CD14-positive monocyte (primary cell): ENCODE measurements at places on chromosomes 3 and 15.

GRCh38 chr3:185084901-185085300 lies 68.0 kb downstream of the C3orf70 start:
- no peak overlapping the region for H3K4me3 ChIP-seq
- H3K36me3 ChIP-seq, result no peaks in the 10 kb centered on the region
- no peaks in the 10 kb centered on the region for H3K27me3 ChIP-seq
- H3K4me1 ChIP-seq, result no peaks in the 10 kb centered on the region

GRCh38 chr15:53506370-53506769 lies 253.1 kb downstream of the WDR72 start:
- no peaks in the 10 kb centered on the region for H3K36me3 ChIP-seq
- no peak overlapping the region for H3K27ac ChIP-seq
- H3K4me1 ChIP-seq, result no peaks in the 10 kb centered on the region
- no peak for DNase-seq

DNA sequence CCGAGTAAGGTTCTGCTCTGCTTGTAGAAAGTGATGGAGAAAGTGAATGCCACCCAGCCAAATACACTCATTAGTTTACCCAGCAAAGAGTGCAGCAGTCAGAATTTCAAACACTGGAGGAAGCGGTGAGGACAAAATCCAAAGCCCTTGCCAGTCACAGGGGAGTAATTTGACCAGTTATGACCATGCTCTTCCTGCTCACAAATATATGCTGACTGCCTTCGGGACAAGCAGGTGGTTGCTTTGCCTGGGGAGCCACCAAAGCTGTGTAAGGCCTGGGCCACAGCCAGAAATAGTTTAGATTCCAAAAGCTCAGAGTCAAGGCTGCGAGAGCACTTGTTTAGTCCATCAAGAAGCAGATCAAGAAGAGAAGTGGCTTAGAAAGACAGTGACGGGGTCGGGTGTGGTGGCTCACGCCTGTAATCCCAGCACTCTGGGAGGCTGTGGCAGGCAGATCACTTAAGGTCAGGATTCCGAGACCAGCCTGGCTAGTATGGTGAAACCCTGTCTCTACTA lies 51.0 kb upstream of the ATP13A3 start:
- H3K4me1 ChIP-seq, result peaks cover 14% of the 10 kb centered on the region
- H3K4me3 ChIP-seq, result no peak overlapping the region
- no peaks in the 10 kb centered on the region for H3K36me3 ChIP-seq

DNA sequence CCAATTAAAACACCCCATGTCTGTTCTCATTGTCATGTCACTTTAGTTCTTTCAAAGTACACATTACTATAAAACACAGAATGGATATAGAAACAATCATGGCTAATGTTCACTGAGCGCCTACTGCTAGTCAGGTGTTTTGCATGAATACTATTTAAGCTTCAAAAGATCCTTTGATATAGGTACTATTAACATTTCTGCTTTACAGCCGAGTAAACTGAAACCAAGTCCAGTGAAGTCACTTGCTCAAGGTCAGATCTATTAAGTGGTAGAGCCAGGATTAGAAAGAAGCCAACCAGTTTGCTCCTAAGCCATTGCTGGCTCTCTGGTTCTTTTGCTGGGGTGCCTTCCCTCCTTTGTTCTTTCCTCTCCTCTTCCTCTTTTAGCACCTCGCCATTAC lies 32.4 kb upstream of the NMNAT3 start:
- H3K27ac ChIP-seq, result no peak overlapping the region
- no peak overlapping the region for H3K4me3 ChIP-seq
- no peaks in the 10 kb centered on the region for H3K27me3 ChIP-seq
- H3K36me3 ChIP-seq, result no peaks in the 10 kb centered on the region

DNA sequence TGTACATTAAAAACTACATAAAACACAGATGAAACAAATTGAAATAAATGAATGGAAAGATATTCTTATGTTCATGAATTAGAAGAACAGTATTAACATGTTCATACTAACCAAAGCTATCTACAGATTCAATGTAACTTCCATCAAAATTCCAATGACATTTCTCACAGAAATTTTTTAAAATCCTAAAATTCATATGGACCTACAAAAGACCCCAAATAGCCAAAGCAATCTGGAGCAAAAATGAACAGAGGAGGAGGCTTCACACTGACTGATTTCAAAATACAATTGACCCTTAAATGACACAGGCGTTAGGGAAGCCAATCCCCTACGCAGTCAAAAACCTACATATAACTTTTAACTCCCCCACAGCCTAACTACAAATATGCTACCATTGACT lies 39.4 kb downstream of the KPNA1 start:
- H3K36me3 ChIP-seq, result no peaks in the 10 kb centered on the region
- H3K27ac ChIP-seq, result peak overlapping the region; percentile 43
- no peak for DNase-seq

DNA sequence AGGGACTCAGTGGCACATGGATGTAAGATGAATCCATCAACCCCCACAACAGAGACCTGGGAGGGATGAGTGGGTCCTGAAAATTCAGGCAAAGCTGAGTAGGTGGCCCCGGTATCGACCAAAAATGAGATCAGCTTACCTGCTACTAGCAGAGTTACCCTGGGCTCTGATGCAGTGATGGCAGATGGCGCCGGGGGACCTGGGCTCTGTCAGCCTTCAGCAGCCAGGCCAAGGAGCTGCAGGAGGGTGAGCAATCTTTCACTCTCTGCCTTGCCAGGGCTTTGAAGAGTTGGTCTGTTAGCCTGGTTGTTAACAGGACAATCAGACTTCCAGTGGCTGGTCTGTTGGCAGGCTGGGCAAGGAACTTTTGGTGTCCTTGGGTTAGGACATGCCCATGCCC lies 1054.8 kb downstream of the SI start:
- no peaks in the 10 kb centered on the region for H3K27me3 ChIP-seq
- no peak overlapping the region for H3K27ac ChIP-seq
- H3K4me3 ChIP-seq, result no peak overlapping the region
- DNase-seq, result no peak
- no peaks in the 10 kb centered on the region for H3K36me3 ChIP-seq
- H3K4me1 ChIP-seq, result no peaks in the 10 kb centered on the region

GRCh38 chr3:97389936-97390335 lies 374.6 kb upstream of the ARL6 start:
- no peaks in the 10 kb centered on the region for H3K27me3 ChIP-seq
- H3K27ac ChIP-seq, result no peak overlapping the region
- H3K36me3 ChIP-seq, result no peaks in the 10 kb centered on the region
- H3K4me1 ChIP-seq, result no peaks in the 10 kb centered on the region
- no peak for DNase-seq
- H3K4me3 ChIP-seq, result no peak overlapping the region

GRCh38 chr3:2536575-2536974 lies 437.9 kb downstream of the CNTN4 start:
- no peak overlapping the region for H3K4me3 ChIP-seq
- H3K36me3 ChIP-seq, result no peaks in the 10 kb centered on the region
- H3K27ac ChIP-seq, result no peak overlapping the region

- no peak overlapping the region for H3K27ac ChIP-seq
- H3K4me3 ChIP-seq, result no peak overlapping the region
- no peak for DNase-seq
- H3K4me1 ChIP-seq, result no peaks in the 10 kb centered on the region
Observed at GRCh38 chr15:101349047-101349951, 54.3 kb upstream of the SNRPA1 start.

DNA sequence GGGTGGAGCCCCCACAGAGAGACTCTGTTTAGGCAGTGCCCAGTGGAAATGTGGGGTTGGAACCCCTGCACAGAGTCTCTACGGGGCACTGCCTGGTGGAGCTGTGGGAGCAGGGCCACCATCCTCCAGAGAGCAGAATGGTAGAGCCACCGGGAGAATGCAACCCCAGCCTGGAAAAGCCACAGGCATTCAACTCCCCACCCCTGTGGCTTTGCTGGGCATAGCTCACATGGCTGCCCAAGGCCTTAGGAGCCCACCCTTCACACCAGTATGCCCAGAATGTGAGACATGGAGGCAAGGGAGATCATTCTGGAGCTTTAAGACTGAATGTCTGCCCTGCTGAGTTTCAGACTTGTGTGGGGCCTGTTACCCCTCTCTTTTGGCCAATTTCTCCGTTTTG lies 19.0 kb upstream of the CHCHD6 start:
- H3K4me1 ChIP-seq, result no peaks in the 10 kb centered on the region
- DNase-seq, result no peak
- H3K27ac ChIP-seq, result no peak overlapping the region
- no peak overlapping the region for H3K4me3 ChIP-seq
- H3K27me3 ChIP-seq, result peaks cover 2% of the 10 kb centered on the region

DNA sequence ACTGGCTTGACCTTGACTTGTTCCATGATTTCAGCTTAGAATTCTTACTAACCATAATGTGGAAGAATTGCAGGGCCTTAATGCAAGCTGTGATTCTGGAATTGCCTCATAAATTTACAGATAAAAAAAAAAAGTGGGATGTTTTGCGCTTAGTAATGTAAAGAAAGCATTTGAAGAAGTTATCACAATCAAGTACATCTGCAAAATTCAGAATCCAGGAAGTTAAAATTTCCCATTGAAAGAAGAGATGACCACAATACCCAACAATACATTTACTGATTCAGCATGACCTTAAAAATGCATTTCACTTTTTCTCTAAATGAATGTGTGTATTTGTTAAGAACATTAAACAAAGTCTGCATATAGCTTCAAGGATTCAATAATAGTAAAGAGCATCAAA lies 65.1 kb upstream of the CCNL1 start:
- peaks cover 2% of the 10 kb centered on the region for H3K27me3 ChIP-seq
- H3K27ac ChIP-seq, result no peak overlapping the region
- DNase-seq, result peak; percentile 23

- H3K36me3 ChIP-seq, result no peaks in the 10 kb centered on the region
- DNase-seq, result no peak
- no peak overlapping the region for H3K27ac ChIP-seq
- H3K4me3 ChIP-seq, result no peak overlapping the region
- H3K27me3 ChIP-seq, result no peaks in the 10 kb centered on the region
Observed at GRCh38 chr3:119184796-119185570, 11.6 kb downstream of the UPK1B start.

GRCh38 chr3:126208182-126208581 lies 27.8 kb upstream of the ALDH1L1 start:
- no peaks in the 10 kb centered on the region for H3K36me3 ChIP-seq
- H3K4me3 ChIP-seq, result no peak overlapping the region
- peaks cover 2% of the 10 kb centered on the region for H3K4me1 ChIP-seq
- peaks cover 12% of the 10 kb centered on the region for H3K27me3 ChIP-seq
- H3K27ac ChIP-seq, result no peak overlapping the region

- no peaks in the 10 kb centered on the region for H3K27me3 ChIP-seq
- no peaks in the 10 kb centered on the region for H3K4me1 ChIP-seq
- no peaks in the 10 kb centered on the region for H3K36me3 ChIP-seq
Observed at GRCh38 chr3:106004137-106004681, 135.4 kb upstream of the CBLB start.

GRCh38 chr3:126521122-126521891 lies 2.6 kb upstream of the CHST13 start:
- H3K27me3 ChIP-seq, result no peaks in the 10 kb centered on the region
- no peak overlapping the region for H3K4me3 ChIP-seq
- DNase-seq, result no peak
- no peak overlapping the region for H3K27ac ChIP-seq
- H3K36me3 ChIP-seq, result no peaks in the 10 kb centered on the region

DNA sequence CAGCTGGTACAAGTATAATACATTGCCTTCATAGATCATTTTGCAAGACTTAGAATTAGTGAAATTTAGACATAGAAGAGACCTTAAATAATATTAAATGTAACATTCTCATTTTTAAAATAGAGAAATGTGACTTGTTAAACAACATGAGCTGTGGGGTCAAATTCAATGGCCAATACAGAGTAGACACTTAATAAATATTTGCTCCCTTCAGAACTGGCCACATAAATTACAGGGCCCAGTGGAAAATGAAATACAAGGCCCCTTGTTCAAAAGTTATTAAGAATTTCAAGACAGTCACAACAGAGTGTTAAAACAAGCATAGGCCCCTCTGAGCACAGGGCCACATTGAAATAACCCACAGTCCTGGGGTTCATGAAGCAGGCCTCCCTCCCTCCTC lies 58.1 kb upstream of the PHLDB2 start:
- H3K4me3 ChIP-seq, result no peak overlapping the region
- no peaks in the 10 kb centered on the region for H3K4me1 ChIP-seq
- DNase-seq, result no peak
- no peaks in the 10 kb centered on the region for H3K27me3 ChIP-seq

DNA sequence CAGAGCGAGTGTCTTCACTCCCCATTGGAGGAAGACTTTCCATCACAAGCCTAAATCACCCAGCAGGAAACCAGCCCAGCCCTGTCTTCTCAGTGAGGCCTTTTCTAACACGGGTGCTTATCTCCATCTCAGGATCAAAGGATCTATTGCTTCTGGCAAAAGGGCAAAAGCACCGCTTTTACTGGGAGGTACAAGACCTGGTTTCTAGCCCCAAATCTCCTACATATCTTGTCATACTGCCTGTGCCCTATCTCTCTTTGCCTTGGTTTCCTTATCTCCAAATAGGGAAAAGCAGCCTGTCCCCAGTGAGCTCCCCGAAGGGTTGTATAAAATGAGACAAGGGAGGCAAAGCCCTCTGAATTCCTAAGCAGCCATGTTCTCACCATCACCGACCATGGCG lies 5.2 kb downstream of the GLB1 start:
- H3K27ac ChIP-seq, result no peak overlapping the region
- peaks cover 28% of the 10 kb centered on the region for H3K4me1 ChIP-seq
- DNase-seq, result no peak
- no peak overlapping the region for H3K4me3 ChIP-seq
- H3K36me3 ChIP-seq, result peaks cover 48% of the 10 kb centered on the region
- no peaks in the 10 kb centered on the region for H3K27me3 ChIP-seq

DNA sequence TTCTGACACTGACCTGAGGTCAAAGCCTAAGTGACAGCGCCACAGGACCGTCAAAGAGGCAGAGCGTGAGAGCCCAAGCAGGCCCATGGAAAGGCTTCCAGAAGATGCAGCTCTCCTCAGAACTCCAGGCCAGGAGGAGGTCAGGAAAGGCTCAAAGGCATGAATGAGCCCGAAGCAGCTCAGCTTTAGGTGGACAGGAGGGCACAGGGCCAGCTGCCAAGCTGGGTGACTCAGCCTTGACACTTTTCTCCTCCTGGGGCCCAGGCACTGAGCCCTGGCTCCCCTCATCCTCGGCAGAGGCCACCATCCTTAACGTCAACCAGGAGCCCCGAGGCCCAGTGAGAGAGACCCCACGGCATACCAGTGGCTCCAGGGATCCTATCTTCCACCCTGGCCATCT lies 62.9 kb downstream of the ADCY5 start:
- no peaks in the 10 kb centered on the region for H3K4me1 ChIP-seq
- DNase-seq, result no peak
- no peaks in the 10 kb centered on the region for H3K27me3 ChIP-seq
- no peak overlapping the region for H3K27ac ChIP-seq

DNA sequence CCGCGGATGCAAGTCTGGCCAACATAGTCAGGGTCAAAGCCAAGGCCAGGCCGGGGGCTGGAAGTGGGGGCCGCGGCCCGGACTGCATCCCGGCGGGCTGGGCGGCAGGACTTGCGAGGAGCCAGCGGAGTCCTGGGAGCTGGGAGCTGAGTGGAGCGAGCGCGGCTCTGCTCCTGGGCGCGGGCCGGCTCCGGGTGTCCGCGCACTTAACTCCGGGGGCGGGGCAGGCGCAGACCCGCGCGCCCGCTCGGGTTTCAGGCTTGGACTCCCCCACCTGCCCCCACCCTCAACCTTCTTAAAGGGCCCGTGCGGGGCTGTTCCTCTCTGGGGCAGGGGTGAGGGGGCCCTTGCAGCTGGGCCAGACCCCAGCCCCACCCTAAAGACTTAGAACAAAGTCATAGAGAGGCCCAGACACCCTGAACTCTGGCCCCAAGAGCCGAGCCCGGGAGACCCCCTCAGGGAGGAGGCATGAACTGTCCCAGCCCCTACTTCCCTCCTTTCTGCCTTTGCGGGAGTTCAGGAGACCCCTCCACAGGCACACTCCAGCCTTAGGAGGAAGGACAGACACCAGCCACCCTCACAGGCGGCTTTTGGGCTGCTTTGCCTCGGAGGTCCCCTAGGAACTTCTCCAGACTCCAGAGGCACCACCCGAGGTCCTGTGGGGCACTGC lies at the start of gene CSPG4:
CSPG4 (minus strand) TSS at position 181 of the 670 bp plus-strand sequence; CDS start at position 88, 93 bp downstream.
- H3K36me3 ChIP-seq, result no peaks in the 10 kb centered on the region
- no peak within 1 kb of the TSS for H3K27ac ChIP-seq
- peaks cover 22% of the 10 kb centered on the region for H3K27me3 ChIP-seq
- H3K4me1 ChIP-seq, result no peaks in the 10 kb centered on the region
